ENCODE measurements at places on chromosomes 13 and 19. TPM values are rescaled to one million over a fixed set of nuclear protein-coding genes. Genes with fewer than 3 reads are reported as not detected.

ALKBH6 gene
- 49.4 TPM for total RNA-seq

DIAPH3 gene
- 0.10 TPM for total RNA-seq

C5AR2 gene
- 0.58 TPM for total RNA-seq

STK11 gene
- total RNA-seq = 89.9 TPM

ISOC2 gene
- total RNA-seq = 11.1 TPM

ZNF256 gene
- total RNA-seq = 19.0 TPM

ZNF90 gene
- 14.6 TPM for total RNA-seq

KLF16 gene
- total RNA-seq = 29.7 TPM

SIGLEC5 gene
- total RNA-seq = 0.84 TPM

SLC1A6 gene
- not detected for total RNA-seq

KLK15 gene
- not detected for total RNA-seq

FXYD3 gene
- total RNA-seq = not detected

DACH1 gene
- total RNA-seq = not detected

ONECUT3 gene
- not detected for total RNA-seq

UFM1 gene
- total RNA-seq = 61.6 TPM

POMP gene
- 28.7 TPM for total RNA-seq

ACP5 gene
- 151 TPM for total RNA-seq

UBE2L5 gene
- total RNA-seq = 0.57 TPM

FAM216B gene
- total RNA-seq = not detected

BEST2 gene
- total RNA-seq = not detected

GNG7 gene
- 160 TPM for total RNA-seq

HPN gene
- not detected for total RNA-seq

ITGBL1 gene
- not detected for total RNA-seq

ZNF442 gene
- 6.9 TPM for total RNA-seq

ANGPTL4 gene
- total RNA-seq = not detected

VSTM2B gene
- not detected for total RNA-seq

LILRA6 gene
- total RNA-seq = not detected

SRRM5 gene
- 0.64 TPM for total RNA-seq

GIPR gene
- total RNA-seq = 2.3 TPM

CDX2 gene
- total RNA-seq = not detected

NXNL1 gene
- total RNA-seq = not detected

Measured in B cell (primary cell).